ENCODE measurements at places on chromosomes 3 and 15.
A peak's percentile ranks its signal among the peaks of the same experiment; 100 is the strongest.

GRCh38 chr3:157369727-157370421, 66.8 kb upstream of the PTX3 start:
- DNase-seq = no peak

GRCh38 chr15:95829062-95829461, 501.4 kb upstream of the NR2F2 start:
- DNase-seq = no peak

- no peak for DNase-seq
Measured at GRCh38 chr3:5499404-5499803, 311.9 kb downstream of the EDEM1 start.

DNA sequence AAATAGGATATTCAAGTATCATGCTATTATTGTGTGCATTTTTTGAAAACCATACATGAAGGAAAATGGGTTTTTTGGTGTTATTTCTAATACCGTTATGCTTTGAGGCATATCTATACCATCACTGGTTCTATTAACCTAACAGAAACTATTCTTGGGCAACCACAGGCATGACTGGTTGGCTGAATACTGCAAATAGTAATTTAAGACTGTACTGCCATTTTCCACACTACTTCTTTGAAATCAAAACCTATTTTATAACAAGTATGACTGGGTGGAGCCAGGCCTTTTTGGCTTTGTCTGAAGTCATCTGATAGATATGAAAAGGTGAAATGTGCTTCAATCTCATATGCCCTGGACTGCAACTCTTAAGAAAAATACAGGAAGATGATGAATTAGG, 115.1 kb downstream of the ULK4 start:
- peak; percentile 34 for DNase-seq

GRCh38 chr3:108406661-108407206, 103.7 kb downstream of the MYH15 start:
- no peak for DNase-seq

DNA sequence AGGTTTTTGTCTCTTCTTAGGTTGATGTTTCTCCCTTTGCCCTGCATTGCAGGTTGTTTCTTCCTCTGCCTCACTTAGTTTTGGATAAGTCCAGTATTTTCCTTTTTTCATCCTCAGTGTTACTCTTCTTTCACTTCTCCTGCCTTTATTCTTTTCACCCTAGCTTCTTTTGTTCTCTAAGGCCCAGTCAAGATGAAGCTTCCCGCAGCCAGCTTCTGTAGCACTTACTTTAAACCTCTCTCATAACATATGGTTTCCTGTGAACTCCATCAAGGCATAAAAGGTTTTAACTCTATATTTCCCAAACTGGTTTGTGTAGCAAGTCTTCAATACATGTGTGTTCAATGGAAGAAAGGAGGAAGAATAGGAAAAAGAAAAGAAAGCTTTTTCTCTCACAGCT, 54.1 kb downstream of the TP63 start:
- no peak for DNase-seq

GRCh38 chr3:146184241-146185015, 23.4 kb upstream of the PLOD2 start:
- no peak for DNase-seq

DNA sequence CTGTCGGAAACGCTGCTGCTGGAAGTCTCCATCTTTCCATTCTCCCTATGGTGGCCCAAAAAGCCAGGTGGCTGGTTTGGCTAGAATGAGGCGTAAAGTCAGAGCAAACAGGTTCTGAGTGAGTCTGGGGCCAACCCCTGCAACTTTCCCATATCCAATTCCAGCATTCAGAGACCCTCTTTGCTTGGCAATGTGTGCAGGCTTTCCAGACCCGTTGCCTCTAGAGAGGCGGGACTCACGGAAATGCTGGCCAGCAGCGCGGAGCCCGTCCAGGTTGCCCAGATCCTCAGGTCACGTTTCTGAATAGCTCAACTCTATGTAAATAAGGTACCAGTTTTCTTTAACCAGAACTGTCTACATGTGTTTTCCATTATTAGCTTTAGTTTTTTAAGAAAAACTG, 68.0 kb downstream of the VGLL4 start:
- no peak for DNase-seq

DNA sequence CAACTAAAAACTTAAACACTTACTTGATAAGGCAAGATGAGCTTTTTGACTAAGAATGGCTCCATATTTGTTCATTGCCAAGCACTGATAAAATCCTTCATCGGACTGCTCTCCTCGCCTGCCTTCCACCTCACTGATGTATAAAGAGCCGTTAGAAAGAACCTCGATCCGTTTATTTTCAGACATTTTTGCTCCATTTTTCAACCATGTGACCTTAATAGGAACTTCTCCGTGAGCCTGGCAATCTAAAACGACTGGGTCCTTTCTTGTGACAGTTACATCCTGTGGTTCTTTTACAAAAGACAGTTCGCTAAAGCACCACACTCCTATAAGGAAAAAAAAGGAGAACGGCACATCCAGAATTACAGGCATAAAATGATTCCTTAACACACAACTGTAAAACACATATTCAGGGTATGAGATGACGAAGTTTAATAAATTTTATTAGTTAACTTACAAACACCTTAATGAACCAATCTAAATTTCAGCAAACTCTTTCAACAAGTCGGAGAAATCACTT, 2.5 kb downstream of the PRTG start:
- DNase-seq = no peak
